ENCODE measurements at places on chromosomes 12 and 14.

DNA sequence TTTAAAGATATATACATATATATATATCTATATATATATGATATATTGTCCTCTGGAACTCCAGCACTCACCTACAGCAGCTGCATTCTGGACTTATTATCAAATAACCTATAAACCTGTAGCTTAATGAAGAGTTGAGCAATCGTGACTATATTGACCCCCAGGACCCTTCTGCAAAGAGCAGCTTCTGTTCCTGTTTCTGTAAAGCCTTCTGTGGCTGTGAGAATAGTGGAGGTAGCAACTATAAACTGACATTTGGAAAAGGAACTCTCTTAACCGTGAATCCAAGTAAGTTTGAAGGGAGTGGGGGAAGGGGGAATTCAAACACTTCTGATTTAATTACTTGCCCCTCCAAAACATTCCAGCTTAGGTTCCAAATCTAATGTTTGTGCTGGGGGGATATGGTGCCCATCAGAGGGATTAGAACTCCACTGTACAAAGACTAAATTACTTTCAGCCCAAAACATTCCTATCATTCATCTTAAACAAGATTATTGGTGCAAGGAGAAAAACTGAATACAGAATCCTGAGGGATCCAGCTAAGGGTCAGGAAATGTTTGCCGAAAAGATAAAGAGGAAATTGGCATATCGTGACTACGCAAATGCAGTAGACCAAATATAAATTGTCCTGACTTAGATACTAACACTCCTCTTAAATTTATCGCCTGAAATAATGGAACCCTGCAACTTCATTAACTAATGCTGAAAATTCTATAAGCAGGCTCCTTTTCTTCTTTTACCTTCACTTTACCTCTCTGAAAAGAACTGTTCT is 106.1 kb downstream of the DAD1 start:
- DNase-seq, result no peak

DNA sequence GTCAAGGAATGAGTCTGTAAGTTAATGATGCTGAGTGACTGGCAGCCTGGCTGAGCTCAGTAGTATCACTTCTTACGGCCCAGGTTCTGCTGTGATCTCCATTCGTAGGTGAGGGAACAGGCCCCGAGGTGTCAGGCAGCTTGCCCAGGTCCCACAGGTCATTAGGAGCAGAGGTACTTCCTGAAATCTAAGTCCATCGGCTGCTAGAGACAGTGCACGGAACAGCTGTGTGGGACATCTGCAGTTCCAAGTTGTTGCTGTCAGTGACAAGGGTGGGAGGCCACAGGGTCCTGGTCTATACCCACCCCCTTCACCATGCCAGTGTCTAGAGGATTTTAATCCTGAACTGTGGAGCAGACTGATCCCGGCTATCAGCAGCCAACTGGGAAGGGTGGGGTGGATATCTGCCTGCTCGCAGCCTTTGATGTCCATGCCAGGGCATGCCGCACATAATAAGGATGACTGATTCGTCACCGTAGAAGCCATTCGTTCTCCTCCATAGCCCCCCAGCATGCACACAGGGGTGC is 82.3 kb upstream of the RIN3 start:
- no peak for DNase-seq

GRCh38 chr14:52267501-52268278 is at the start of gene PTGDR:
Gene PTGDR, plus strand, starts transcription at chr14:52267698. Its CDS starts 117 bp downstream, at chr14:52267815.
- peak; percentile 7 for DNase-seq

DNA sequence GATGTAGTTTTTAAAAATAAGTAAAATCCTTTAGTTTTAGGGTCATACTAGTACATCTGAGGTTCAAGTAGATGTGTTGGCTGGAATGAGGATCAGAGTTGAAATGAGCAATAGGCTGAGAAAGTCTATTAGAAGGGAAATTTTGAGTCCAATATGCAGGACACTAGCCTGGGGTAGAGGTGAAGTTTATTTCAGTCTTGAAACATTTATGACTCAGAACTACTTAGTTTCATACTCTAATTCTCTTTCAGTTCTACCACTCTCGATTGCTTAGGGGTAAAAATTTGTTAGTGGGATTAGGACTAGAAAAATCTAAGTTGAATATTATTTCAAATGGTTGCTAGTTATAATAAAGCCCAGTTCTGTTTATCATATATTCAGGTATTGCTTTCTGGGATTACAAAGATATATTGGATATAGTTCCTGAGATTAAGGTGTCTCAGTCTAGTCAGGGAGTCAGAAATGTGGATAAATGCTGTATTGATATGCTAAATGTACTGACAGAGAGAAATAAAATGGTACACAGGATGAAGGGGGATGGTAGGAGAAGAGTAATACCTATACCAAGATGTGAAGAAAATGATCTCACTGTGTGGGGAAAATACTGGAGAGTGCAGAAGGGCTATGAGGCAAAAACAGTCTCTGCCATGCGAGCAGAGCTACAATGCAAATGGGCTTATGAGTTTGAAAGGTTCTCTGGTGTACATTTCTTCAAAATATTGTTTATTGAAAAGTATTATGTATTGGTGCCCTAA is 395.8 kb upstream of the FBXO33 start:
- no peak for DNase-seq

DNA sequence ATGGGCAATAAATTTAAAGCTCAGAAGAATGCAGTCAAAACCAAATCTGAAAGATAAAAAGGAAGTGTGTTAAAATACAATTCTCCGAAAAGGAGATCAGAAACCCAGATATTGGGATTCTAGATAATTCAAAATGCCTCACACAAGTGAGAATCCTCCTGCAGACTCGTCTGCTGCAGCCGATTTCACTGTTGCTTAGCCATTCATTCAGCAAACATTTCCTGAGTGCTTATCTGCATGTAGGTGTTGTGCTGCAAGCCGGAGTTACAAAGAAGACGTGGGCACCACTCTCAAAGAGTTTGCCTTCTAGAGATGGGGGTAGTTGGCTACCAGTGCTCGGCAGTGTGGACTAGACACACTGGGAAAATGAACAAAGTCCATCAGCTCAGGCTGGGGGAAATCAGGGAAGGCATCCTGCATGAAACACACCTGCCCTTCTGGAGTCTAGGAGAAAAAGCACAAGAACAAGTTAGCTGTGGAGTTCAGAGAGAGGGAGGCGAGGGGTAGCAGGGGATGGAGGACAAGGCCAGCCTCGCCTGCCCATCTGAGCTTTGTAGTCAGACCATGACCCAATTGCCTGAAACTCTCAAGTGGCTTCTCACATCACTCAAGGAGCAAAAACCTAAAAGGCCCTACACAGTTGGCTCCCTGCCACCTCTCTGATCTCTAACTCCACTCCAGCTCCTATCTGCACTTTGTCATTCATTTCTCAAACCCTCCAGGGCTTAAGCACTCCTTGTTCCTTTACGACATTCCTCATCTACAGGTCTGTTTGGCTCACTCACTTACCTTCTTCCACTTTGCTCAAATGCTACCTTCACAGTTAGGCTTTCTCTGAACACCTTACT is 310.0 kb upstream of the DDHD1 start:
- DNase-seq, result no peak

DNA sequence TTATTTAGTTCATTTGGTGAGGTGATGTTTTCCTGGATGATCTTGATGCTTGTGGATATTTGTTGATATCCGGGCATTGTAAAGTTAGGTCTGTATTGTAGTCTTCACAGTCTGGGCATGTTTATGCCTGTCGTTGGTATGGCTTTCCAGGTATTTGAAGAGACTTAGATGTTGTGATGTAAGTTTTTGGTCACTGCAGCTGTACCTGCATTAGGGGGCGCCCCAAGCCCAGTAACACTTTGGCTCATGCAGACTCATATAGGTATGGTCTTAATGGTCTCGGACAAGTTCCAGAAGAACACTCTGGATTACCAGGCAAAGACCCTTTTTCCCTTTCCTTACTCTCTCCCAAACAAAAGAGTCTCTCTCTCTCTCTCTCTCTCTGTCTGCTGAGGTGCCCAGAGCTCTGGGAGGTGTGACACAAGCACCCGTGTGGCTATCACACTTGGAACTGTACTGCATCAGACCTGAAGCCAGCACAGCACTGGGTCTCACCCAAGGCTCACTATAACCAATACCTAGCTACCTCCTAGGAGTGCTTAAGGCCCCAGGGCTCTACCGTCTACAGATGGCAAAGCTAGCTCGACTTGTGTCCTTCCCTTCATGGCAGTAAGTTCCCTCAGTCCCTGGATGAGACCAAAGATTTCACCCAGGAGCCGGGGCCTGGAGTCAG is 425.8 kb upstream of the ATXN7L3B start:
- DNase-seq, result peak; percentile 45

DNA sequence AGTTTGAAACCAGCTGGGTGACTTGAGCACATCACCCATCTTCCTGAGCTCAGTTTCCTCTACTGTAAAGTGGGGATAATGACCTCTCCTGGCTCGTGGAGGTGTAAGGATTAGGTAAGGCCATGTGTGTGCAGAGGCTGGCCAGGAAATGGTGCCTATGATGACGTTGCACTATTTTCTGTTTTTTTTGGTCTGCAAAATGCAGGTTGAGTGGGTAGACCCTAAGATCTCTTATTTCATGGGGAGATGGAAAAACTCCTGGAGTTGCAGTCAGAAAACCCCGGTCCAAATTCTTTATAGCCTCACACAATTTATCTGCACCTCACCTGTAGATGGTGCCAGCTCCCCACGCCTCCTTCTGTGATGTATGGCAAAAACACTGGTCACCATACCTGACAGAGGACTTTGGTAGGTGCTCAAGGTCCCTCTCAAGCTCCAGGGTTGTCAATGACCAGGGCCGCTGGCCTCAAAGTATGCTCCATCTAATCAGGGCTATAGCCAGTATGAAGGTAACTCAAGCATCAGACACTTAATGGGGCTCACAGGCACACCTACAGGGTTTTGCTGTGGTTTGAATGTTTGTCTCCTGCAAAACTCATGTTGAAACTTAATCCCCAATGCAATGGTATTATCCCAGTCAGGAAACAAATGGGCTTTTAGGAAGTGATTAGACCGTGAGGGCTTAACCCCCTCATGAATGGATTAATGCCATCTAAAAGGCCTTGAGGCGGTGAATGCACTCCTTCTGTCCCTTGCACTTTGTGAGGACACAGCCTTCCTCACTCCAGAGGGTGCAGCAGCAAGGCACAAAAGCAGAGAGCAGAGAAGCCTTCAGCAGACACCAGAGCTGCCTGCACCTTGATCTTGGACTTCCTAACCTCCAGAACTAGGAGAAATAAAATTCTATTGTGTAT is 17.6 kb downstream of the C14orf132 start:
- no peak for DNase-seq

DNA sequence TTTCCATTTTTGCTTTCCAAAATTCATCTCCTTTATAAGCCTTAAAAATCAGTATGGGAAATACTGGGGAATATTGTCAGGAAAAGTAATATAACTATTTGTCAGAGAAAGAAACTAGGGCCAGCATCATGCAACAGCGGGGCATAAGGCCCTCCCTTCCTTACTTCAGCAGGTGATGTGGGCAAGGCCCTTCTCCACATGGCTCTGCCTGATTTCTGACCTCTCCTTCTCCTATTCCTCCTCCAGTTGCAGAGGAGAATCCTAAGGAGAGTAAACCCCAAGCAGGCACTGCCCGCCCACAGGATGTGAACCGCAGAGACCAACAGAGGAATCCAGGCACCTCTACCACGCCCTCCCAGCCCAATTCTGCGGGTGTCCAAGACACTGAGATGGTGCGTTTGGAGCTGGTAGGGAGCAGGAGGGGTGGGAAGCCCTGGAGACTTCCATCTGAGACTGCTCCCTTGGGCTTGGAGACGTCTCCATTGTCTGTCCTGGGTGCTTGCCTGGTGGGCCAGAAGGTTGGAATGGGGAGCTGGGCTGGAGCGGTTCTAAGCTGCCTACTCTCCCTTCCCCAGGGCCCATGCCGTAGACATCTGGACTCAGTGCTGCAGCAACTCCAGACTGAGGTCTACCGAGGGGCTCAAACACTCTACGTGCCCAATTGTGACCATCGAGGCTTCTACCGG is 2.7 kb upstream of the SOAT2 start:
- DNase-seq, result no peak

- DNase-seq, result no peak
Measured at GRCh38 chr14:90691627-90692026, 124.6 kb downstream of the TTC7B start.
